ENCODE measurements at places on chromosomes 2 and 18.

DNA sequence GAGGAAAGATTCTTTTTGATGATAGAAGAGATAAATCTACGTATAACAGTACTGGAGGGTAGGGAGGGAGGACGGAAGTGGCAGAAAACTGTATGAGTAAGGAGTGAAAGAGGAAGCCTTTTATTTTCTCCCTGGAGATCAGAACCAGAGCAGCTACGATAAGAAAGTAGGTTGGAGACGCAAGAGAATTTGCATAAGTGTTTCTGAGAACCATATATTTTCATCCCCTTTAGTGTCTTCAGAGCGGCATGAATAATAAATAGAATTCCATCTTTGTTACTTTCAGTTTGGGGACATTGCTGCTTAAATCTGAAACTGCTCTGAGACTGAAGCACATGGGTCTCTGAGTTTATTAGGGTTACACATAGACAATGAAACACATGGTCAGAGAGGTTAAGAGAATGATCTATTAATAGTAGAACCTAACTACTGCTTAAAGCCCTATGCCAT is 230.2 kb upstream of the TNP1 start:
- DNase-seq, result no peak

DNA sequence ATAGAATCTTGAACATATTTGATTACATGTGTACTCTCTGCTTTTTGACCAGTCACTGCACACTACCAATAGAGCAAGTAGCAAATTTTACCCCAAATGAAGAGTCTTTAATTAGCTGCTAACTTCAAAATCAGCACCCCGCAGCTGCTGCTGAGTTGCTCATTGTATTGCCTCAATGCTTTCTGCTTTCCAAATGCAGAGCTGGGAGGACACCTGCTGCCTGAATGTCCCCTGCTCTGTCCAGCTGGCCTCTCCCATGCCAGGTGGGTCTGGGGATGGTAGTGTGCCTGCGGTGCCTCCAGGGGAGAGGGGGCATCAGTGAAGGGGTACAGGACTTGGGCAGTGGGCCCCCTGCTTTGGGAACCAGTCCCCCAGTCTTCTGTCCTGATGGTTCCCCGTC is 184.8 kb downstream of the PRKCE start:
- no peak for DNase-seq

GRCh38 chr18:48805826-48806535 is 144.8 kb downstream of the SMAD7 start:
- peak; percentile 2 for DNase-seq

DNA sequence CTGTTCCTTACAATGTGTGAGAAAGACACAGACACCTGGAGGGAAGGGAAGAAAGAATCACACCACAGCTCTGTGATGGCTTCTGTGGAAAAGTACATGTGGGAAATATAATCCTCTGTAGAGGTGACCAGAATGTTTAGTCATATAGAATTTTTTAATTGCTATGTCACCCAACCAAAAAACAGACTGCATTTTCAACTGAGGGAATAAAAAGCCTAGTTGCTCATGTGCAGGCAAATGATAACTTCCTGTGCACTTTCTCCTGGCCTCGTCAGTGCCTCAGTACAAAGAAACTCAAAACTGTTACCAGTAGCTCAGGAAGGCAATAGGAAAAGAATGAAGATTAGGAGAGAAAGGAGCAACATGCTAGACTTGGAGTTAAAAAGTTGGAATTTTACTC is 326.8 kb downstream of the OSR1 start:
- no peak for DNase-seq

DNA sequence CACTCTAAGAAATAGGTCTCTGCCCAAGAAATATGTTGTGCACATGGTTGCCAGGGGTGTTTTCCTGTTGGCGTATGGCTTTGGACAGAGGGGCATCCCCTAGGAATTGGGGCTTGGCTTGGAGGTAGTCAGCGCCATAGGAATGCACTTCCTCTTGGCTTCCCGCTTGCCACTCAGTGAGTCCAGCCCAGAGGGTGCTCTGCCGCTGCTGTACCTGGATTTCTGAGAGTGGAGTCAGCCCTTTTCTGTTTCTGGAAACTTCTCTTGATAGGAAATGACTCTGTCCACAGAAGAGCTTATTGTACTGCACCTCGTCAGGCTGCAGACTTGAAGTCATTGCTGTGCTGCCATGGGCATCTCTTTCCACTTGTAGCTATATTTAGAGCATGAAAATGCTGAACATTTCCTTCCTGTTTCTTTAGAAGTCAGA is 116.7 kb upstream of the MGAT5 start:
- DNase-seq, result no peak

DNA sequence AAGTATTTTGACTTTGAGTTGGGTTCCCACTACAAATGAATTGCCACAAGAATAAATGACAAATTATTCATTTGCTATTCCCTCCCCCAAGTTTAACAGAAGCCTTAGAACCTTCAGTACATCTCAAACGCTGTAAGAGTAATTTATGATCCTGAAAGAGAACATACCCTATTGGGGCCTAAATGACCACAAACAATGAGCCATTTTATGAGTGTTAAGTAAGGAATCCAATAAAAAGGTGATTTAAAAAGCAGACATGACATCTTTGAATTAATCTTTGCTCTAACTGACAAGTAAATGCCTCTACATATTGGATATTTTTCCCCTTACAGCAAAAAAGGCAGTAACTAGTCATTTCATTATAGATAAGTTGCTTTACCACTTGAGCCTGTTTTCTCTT is 136.9 kb downstream of the NRXN1 start:
- no peak for DNase-seq

DNA sequence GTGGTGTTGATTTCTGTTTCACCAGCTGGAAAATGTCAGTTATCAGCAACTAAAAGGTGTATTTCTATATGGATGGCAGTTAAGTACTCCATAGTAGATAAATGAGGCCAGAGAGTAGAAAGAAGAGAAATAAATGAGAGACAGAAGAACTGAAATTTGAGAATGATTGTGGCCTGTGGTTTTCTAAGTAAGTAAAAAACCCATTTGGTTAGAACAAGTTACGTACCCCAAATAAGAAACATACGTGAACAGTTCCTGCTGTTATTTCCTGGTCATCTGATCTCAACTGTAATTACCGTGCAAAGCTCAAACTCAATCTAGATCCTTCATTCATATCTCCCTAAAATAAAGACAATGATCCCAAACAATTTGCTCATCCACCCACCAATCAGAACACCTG is 181.3 kb downstream of the PID1 start:
- DNase-seq, result no peak

DNA sequence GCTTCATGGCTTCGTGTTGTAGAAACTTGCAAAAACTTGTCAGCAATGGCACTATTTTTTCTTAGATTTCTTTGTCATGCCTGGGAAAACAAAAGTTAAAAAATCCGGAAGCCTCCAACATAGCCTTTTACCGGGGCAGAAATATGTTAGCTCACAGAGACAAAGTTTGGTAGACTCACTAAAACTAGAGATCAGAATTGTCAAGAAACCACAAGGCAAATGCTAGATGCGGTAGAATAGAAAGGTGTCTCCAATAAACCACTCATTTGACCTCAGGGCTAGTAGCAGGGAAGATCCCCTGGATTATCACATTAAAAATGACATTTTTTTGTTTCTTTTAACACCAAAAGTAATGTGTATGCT is 405 bp downstream of the CASP10 start:
- DNase-seq, result no peak

DNA sequence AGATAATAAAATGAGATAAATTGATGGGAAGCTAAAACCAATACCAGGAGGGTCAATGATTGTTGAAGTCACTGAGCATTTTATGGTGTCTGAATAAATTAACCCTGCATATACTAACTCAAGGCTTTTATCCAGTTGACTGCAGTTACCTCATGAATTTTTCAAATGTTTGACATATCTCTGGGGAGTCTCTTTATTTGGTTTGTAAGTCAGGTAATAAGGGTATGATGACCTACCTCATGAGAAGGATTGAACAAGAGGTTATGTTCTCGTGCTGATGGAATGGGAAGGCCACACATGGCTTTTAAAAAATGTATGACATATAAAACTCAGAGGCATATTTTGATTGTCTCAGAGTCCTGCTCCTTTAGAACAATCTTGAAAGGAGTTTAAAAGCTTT is 237.6 kb downstream of the THSD7B start:
- DNase-seq, result no peak

GRCh38 chr2:39515273-39515896 is 78.3 kb upstream of the MAP4K3 start:
- no peak for DNase-seq

DNA sequence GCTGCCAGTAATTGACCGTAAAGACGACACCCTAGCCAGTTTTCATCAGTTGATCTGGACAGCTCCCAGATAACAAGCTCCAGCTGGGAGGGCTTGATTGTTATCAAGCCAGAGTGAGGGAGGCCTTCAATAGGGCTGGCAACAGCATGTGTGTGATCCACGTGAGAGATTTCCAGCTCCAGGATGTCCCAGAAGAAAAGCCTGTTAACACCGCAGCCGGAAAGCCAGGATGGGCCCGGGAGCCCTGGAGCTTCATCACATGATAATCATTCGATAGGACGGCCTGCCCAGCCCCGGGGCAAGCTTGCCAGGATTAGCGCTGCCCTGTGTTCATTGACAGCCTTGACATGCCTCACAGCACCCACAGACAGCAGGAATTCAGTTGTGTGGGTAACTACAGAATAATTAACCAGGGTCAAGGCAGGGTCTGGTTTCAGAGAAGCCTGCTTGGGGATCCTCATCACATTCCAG is 182.5 kb downstream of the C1D start:
- no peak for DNase-seq

- DNase-seq, result no peak
These were observed 19.1 kb upstream of the ANKRD53 start for GRCh38 chr2:70959271-70959761.

- no peak for DNase-seq
These were observed 134.0 kb downstream of the HDAC4 start for GRCh38 chr2:239266779-239267287.

DNA sequence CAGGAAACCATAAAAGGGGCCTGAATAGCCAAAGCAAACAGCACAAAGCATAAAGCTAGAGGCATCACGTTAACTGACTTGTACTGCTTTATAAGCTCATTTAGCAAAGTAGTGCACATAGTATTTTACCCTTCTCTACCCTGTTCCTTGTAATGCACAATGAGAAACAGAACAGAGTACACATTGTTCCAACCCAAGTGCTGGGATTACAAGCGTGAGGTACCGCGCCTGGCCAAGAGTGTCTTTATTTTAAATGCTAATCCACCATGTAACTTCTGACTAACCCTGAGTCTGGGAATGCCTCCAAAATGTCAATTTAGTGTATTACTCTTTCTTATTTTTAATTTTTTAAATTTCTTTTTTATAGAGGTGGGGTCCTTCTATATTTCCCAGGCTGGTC is 46.4 kb upstream of the STON1 start:
- no peak for DNase-seq

GRCh38 chr2:183495079-183495478 is 370.8 kb downstream of the NUP35 start:
- DNase-seq, result no peak

DNA sequence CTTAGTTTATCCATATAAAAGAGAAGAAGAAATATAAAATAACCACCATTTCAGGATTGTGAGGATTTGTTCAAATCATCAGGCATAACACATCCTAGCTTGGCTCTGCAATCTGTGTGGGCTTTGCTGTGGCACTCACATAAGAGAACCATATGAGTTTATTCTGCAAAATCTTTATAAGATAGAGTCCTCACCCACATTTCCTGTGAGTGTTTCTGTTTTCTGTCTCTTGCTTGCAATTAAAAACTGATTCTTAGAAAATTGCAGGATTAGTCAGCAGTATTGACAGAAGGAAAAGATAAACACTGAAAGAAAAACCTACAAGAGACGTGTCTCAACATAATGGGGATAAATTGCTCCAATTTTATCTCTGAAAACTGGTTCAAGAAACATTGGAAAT is 258.5 kb downstream of the RND3 start:
- no peak for DNase-seq

- DNase-seq, result no peak
These were observed 21.2 kb upstream of the THOC1 start for GRCh38 chr18:289026-289425.

DNA sequence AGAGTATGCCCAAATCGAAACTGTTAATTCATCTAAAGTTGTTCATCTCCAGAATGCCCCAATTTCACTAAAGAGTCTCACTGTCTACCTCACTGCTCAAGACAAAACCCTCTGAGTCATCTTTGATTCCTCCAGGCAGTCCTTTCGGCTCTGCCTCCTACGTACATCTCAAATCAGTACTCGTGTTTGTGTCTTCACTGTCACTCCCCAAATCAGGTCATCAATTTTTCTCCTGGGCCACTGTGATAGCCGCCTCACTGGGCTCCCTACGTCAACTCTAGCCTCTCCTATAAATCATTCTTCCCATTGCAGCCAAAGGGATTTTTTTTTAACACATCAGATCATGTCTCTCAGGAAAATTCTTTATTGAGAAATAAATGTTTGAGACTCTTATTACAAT is 42.1 kb upstream of the TTC39C start:
- no peak for DNase-seq

GRCh38 chr2:201452058-201452921 is 750 bp downstream of the STRADB start:
- DNase-seq, result no peak

DNA sequence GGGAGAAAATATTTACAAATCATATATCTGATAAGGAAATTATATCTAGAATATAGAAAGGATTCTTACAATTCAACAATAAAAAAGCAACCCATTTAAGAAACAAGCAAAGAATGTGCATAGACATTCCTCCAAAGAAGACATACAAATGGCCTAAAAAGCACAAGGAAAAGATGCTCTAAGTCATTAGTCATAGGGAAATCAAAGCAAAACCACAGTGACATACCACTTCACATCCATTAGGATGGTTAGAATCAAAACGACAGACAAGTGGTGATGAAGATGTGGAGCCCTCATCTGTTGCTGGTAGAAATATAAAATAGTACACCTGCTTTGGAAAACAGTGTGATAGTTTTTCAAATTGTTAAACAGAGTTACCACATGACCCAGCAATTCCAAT is 48.2 kb downstream of the MAPRE2 start:
- no peak for DNase-seq

DNA sequence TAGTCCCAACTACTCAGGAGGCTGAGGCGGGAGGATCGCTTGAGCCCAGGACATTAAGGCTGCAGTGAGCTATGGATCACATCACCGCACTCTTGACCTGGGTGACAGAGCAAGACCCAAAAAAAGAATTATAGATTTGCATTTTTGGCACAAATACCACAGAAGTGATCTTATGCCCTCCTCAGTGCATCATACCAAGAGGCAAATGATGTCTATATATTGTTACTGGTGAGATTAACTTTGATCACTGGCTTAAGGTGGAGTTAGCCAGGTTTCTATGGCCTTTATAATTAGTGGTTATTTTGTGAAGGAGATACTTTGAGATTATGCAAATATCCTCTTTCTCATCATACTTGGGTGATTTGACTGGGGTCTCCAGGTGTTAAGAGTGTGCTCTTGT is 22.1 kb upstream of the CATIP start:
- no peak for DNase-seq

- DNase-seq, result no peak
These were observed 33.3 kb downstream of the PRKCE start for GRCh38 chr2:45684756-45685155.

DNA sequence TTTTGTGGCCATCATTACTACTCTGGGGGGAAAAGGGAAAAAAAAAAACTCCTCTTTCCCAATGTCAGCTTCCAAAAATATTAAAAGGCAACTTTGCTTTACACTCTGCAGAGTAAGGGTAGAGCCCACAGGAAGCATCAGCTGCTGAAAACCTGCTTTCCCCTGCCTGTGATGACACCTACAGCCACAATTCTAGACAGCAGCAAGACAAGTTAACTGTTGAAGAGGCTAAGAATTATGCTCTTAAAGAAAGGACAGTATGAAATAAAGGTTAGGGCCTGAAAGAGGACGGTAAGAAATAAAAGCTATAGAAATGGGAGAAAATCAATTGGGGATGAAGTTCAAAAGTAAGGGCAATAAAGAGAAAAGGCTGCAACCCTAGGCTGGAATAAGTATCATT is 3.0 kb downstream of the PDE11A start:
- peak; percentile 24 for DNase-seq

Data from WERI-Rb-1 (cell line).